ENCODE measurements at places on chromosomes 6 and 20. TPM values are rescaled to one million over a fixed set of nuclear protein-coding genes. Genes with fewer than 3 reads are reported as not detected.

The OPN5 gene
- total RNA-seq, result not detected

The IP6K3 gene
- total RNA-seq, result 3.5 TPM

The LGSN gene
- total RNA-seq, result 1.7 TPM

The FAM217A gene
- total RNA-seq, result not detected

The PTK6 gene
- 4.2 TPM for total RNA-seq

The SRSF6 gene
- 145 TPM for total RNA-seq

The RNF182 gene
- total RNA-seq, result 5.3 TPM

The FERMT1 gene
- total RNA-seq, result 1.4 TPM

The WFDC5 gene
- 1.6 TPM for total RNA-seq

The HTR1B gene
- 0.18 TPM for total RNA-seq

The BFSP1 gene
- 2.4 TPM for total RNA-seq

The ADTRP gene
- 42.5 TPM for total RNA-seq

GRCh38 chr6:156859686-156860085 lies 82.5 kb downstream of the ARID1B start:
- DNase-seq, result no peak
- no peak overlapping the region for H3K27ac ChIP-seq
- no peaks in the 10 kb centered on the region for H3K36me3 ChIP-seq
- no peak overlapping the region for H3K4me3 ChIP-seq
- H3K4me1 ChIP-seq, result peaks cover 38% of the 10 kb centered on the region
- H3K27me3 ChIP-seq, result no peaks in the 10 kb centered on the region

GRCh38 chr6:12608016-12608860 lies 108.3 kb upstream of the PHACTR1 start:
- H3K27me3 ChIP-seq, result no peaks in the 10 kb centered on the region
- H3K36me3 ChIP-seq, result no peaks in the 10 kb centered on the region
- no peak overlapping the region for H3K4me3 ChIP-seq
- DNase-seq, result no peak
- H3K4me1 ChIP-seq, result no peaks in the 10 kb centered on the region

- no peaks in the 10 kb centered on the region for H3K36me3 ChIP-seq
- H3K27me3 ChIP-seq, result peaks cover 5% of the 10 kb centered on the region
- no peak overlapping the region for H3K27ac ChIP-seq
- no peak for DNase-seq
- H3K4me3 ChIP-seq, result no peak overlapping the region
Measured at GRCh38 chr6:154703124-154703523, 30.1 kb upstream of the SCAF8 start.

DNA sequence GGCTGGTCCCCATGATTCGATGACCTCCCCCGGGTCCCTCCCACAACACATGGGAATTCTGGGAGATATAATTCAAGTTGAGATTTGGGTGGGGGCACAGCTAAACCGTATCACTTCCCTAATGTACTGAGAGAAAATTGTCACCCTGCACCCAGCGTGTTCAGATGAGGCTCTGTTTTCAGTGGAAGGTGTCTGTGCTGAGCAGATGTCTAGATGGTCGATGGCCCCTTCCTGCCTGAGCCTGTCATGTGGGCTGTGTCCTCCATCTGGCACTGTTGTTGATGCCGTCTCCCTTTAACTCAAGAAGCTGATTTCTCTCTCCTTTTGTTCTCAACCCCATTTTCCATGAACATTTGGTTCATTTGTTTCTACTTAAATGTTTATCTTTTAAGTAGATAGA lies 37.0 kb downstream of the TMEM181 start:
- H3K4me1 ChIP-seq, result no peaks in the 10 kb centered on the region
- H3K36me3 ChIP-seq, result peaks cover 81% of the 10 kb centered on the region
- DNase-seq, result no peak
- H3K27me3 ChIP-seq, result no peaks in the 10 kb centered on the region
- H3K4me3 ChIP-seq, result no peak overlapping the region
- H3K27ac ChIP-seq, result no peak overlapping the region

GRCh38 chr20:7262803-7263202 lies 495.3 kb downstream of the BMP2 start:
- no peak for DNase-seq
- no peak overlapping the region for H3K4me3 ChIP-seq
- no peaks in the 10 kb centered on the region for H3K27me3 ChIP-seq
- H3K27ac ChIP-seq, result no peak overlapping the region
- H3K36me3 ChIP-seq, result no peaks in the 10 kb centered on the region

GRCh38 chr20:59782986-59783640 lies 150.3 kb downstream of the SYCP2 start:
- no peak overlapping the region for H3K4me3 ChIP-seq
- H3K4me1 ChIP-seq, result no peaks in the 10 kb centered on the region
- no peak for DNase-seq
- peaks cover 7% of the 10 kb centered on the region for H3K27me3 ChIP-seq

- no peaks in the 10 kb centered on the region for H3K4me1 ChIP-seq
- H3K27ac ChIP-seq, result no peak overlapping the region
- no peak for DNase-seq
- H3K4me3 ChIP-seq, result no peak overlapping the region
Measured at GRCh38 chr6:156273065-156273711, 504.0 kb upstream of the ARID1B start.

GRCh38 chr6:131854803-131855202 lies 47.0 kb downstream of the ENPP1 start:
- no peaks in the 10 kb centered on the region for H3K36me3 ChIP-seq
- no peaks in the 10 kb centered on the region for H3K4me1 ChIP-seq
- DNase-seq, result no peak
- H3K27me3 ChIP-seq, result no peaks in the 10 kb centered on the region
- H3K27ac ChIP-seq, result no peak overlapping the region

GRCh38 chr20:44465001-44465560 lies 10.6 kb upstream of the TTPAL start:
- no peak overlapping the region for H3K27ac ChIP-seq
- no peak overlapping the region for H3K4me3 ChIP-seq
- no peaks in the 10 kb centered on the region for H3K27me3 ChIP-seq
- H3K4me1 ChIP-seq, result no peaks in the 10 kb centered on the region
- no peak for DNase-seq

GRCh38 chr6:159163901-159164370 lies 5.3 kb upstream of the FNDC1 start:
- H3K36me3 ChIP-seq, result no peaks in the 10 kb centered on the region
- peaks cover 11% of the 10 kb centered on the region for H3K4me1 ChIP-seq
- H3K4me3 ChIP-seq, result no peak overlapping the region
- no peak for DNase-seq
- H3K27ac ChIP-seq, result no peak overlapping the region
- peaks cover 23% of the 10 kb centered on the region for H3K27me3 ChIP-seq

DNA sequence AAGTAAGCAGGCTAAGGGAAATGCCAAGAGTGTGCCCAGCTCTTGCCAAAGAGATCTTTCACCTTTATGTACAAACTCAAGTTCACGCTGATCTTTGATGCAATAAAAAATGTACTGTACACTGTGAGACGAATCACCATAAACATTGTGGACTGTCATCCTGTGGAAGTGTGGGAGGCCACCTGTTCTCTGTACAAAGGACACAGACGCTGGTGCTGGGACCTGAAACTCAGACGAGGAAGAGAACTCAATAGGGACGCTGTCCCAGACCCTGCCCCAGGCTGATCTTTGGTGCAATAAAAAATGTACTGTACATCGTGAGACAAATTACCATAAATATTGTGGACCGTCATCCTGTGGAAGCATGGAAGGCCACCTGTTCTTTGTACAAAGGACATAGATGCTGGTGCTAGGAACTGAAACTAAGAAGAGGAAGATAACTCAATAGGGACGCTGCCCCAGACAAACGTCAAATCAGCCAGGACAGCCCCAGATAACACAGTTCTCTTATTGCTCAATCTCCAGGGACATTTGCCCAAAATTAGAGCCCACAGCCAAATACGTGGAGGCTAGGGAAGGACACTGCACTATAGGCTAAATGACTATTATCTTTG lies 312.7 kb upstream of the SGK1 start:
- no peak overlapping the region for H3K4me3 ChIP-seq
- H3K27ac ChIP-seq, result no peak overlapping the region
- no peak for DNase-seq
- no peaks in the 10 kb centered on the region for H3K36me3 ChIP-seq
- no peaks in the 10 kb centered on the region for H3K27me3 ChIP-seq

DNA sequence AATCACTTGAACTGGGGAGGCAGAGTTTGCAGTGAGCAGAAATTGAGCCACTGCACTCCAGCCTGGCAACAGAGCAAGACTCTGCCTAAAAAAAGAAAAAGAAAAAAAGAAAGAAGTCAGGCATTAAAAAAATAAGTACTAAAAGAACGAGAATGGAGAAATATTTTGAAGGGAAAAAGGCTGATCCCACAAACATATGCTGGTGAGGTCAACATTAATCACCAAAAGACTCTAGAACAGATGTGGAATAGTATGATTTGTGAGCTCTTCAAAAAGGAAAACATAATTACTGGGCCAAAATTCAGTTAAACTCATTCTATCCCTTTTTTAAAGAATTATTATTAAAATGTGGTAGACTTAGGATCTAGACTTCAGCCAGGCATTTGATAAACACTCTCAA lies 61.2 kb upstream of the NRSN1 start:
- no peak overlapping the region for H3K4me3 ChIP-seq
- no peak for DNase-seq

- no peak overlapping the region for H3K4me3 ChIP-seq
- no peaks in the 10 kb centered on the region for H3K36me3 ChIP-seq
- no peaks in the 10 kb centered on the region for H3K4me1 ChIP-seq
- no peak for DNase-seq
- H3K27ac ChIP-seq, result no peak overlapping the region
- H3K27me3 ChIP-seq, result no peaks in the 10 kb centered on the region
Measured at GRCh38 chr6:119566546-119567260, 217.1 kb upstream of the MAN1A1 start.

DNA sequence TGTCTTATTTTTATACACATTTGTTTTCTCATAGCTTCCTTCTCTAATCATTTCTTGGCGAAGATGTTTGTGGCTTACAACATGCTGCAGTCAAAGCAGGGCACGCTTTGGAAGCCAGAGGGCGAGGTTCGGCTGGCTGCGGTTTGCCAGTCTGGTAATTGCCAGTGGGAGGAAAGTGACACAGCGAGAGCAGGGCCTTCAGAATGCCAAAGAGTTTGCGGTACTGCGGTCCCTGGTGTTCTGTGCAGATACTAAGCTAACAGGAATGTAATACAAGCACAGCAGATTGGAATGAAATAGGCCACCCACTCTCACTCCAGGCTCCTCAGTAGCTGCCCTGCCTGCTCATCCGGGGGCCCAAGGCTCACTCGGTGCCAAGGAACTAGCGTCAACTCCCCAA lies 58.7 kb upstream of the TGM3 start:
- H3K27ac ChIP-seq, result no peak overlapping the region
- no peak overlapping the region for H3K4me3 ChIP-seq
- no peaks in the 10 kb centered on the region for H3K4me1 ChIP-seq
- no peaks in the 10 kb centered on the region for H3K27me3 ChIP-seq

DNA sequence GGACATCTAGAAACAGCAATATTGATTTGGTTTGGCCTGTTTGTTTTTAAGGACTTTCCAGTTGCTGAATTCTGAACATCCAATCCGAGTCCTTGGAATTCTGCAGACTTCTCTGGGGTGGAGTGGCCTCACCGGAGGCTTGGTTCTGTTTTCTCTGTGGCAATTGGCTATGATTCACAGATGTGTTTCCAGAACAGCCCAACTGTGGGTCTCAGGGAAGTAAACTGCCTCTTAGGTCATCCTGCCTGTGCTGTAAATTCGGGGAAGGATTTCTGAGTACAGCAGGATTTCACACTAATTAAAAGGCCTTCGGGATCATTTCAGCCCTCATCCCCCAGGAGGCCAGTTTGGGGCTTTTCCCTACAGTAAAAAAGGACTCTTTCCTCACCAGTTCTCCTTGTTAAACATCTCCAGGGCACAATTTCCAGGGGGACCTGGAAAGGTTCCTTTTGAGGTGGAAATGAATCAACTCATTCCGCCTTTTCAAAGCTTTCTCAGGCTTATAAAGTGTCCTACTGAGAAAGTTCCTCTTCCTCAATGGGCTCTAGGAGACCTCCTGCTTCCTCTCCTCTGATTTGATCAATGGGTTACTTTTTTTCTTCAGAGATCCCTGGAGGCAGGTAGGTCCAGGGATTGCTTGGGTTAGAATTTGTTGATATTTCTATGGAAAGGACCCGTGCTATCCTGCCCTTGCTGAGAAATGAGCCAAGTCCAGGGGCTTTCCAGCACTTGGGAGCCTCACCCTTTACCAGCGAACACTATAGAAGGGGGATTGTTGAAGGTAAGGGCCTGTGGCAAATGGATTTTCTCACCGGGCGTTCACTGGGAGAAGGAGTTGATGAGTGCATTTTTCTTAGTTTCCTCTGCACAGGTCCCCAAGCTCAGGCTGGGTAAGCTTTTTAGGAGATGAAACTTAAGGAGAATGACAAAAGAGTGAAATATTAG lies 114.6 kb downstream of the CLIC5 start:
- H3K27me3 ChIP-seq, result no peaks in the 10 kb centered on the region
- H3K4me1 ChIP-seq, result no peaks in the 10 kb centered on the region

DNA sequence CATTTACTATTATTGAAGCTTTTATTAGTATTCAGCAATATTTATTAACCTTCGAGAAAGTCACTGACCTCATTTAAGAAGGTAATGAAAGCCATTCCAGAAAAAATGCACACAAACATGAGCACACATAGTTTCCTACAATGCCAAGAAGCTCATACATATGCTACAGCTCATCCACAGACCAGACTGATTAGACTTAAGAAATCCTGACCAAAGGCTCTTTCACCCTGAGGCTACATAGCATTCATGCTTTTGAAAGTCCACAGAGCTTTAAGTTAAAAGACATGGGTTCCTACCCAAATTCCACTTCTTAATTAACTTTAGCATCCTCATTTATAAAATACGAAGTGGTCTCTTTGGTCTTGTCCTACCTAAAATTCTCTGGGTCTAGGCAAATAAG lies 430.4 kb downstream of the TBC1D32 start:
- no peak overlapping the region for H3K27ac ChIP-seq
- DNase-seq, result no peak
- no peaks in the 10 kb centered on the region for H3K27me3 ChIP-seq
- no peaks in the 10 kb centered on the region for H3K36me3 ChIP-seq

DNA sequence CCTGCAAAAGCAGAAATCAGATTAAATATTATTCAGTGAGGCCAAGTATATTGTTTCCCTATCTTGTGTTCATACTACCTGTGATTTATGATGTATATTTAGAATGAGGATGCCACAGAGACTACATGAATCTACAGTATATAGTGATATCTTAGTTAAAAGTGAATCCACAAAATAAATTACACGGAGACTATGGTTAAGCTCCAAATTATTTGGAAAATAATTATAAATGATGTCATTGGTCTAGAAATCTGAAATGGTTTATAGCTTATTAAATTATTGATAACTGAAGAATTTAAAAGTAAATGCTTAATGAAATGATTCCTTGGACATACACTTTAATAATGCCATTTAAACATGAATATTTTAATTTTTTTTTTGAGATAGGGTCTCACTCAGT lies 4.2 kb upstream of the USP45 start:
- H3K4me1 ChIP-seq, result peaks cover 18% of the 10 kb centered on the region
- no peak overlapping the region for H3K27ac ChIP-seq
- no peaks in the 10 kb centered on the region for H3K27me3 ChIP-seq
- H3K36me3 ChIP-seq, result no peaks in the 10 kb centered on the region
- H3K4me3 ChIP-seq, result no peak overlapping the region
- no peak for DNase-seq

DNA sequence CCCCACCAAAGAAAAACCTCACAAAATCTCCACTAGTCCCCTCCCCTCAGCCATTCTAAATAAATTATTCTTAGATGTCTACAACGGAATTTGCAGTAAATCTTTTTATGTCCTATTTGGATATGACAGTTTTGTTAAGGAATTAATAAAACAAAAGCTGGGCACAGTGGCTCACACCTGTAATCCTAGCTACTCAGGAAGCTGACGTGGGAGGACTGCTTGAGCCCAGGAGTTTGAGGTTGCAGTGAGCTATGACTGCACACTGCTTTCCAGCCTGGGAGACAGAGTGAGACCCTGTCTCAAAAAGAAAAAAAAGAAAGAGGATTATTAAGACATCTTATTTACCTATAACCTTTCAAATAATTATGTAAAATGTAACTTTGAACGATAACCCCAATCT lies 165.4 kb downstream of the SLC16A10 start:
- no peaks in the 10 kb centered on the region for H3K27me3 ChIP-seq
- DNase-seq, result no peak
- H3K36me3 ChIP-seq, result no peaks in the 10 kb centered on the region
- H3K4me3 ChIP-seq, result no peak overlapping the region
- H3K27ac ChIP-seq, result no peak overlapping the region
